ENCODE measurements at places on chromosomes 13 and 19. TPM values are rescaled to one million over a fixed set of nuclear protein-coding genes. Genes with fewer than 3 reads are reported as not detected.

DNA sequence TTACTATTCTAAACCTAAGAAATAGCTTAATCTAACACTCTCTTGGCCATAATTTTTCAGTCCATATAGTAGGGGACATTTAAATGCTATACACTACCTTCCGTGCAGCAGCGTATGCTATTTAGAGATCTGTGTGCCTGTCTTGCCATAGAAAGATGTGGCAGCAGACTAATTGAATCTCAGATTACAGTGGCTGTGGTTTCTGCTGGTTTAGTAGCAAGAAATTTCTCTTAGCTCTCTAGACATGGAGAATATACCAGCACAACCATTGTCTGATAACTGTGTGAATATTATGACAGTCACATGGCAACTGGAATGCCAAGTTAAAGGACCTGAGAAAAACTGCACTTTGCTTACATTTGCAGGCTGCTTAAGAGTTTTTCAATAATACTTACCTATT lies 672.4 kb upstream of the MIR17HG start:
- no peak for DNase-seq

GRCh38 chr19:30535011-30535410 lies 162.8 kb downstream of the ZNF536 start:
- DNase-seq = no peak

DNA sequence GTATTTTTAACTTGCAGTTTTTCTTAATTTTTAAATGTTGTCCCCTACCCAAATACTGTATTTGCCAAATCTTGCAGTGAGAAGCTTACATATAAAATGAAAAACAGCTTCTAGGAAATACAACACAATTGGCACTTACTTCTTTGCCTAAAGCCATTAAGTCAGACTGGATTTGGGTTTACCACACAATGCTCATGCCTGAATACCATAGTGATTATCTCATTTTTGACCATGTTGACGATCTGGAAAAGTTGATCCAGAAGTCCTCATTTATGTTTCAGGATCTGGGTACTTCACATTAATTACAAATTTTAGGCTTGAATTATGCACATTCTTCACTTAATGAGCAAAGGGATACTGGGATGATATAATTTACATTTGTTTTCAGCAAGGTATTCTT lies 2.4 kb downstream of the RNF6 start:
- no peak for DNase-seq

- DNase-seq = peak; percentile 79
These were observed 11.2 kb upstream of the PRR19 start for GRCh38 chr19:42290523-42291434.

- no peak for DNase-seq
These were observed 325.9 kb downstream of the KLF12 start for GRCh38 chr13:73808318-73808717.

GRCh38 chr13:34161931-34162543 lies 344.1 kb downstream of the RFC3 start:
- DNase-seq = no peak

DNA sequence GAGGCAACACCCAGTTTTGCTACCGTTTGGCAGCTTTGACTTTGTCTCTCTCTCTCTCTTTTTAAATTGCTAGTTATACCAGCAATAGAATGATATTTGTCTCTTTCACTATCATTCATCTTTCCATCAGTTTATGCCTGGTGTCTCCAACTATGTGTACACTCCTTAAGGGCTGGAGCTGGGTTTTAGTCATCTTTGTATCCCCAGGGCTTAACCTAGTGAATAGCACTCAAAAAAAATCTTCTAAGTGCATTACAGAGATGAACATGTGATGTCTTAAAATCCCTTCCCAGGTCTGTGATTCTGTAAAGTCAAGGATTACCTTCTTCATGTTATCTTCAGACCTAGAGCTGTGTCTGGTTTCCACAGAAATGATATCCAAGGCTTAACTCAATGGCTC lies 7.8 kb upstream of the UBL3 start:
- no peak for DNase-seq

GRCh38 chr19:8630796-8631424 lies 477 bp downstream of the NFILZ start:
- no peak for DNase-seq

DNA sequence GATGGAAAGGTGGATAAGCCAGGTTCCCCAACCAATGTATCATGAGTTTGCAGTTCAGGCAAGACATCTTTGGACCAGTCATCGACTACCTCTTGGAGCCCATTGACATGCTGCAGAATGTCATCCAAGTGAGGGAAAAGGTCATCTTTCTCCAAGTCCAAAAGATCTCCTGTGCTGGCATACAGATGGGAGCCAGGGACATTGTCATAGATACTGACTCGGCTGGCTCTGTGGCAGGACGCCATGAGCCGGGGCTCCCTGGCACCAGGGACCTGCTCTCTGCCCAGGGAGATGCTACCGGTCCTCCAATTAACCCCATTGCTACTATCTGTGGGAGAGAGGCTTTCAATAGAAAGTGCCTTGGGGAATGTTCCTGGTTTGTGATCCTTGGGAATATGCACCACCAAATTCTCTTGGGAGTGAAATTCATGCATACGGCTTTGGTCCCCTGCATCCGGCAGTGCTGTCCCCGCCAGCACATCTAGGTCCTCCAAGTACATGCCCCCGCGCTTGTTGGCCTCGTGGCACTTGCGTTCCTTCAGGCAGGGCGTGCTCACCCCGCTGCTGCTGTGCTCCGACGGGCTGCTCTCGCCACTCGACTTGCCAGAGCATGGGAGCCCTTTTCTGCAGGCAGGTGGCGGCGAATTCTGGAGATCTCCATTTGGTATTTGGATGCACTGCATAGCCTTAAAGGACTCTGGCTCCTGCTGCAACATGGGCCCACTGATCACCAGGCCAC lies 113.0 kb downstream of the KL start:
- no peak for DNase-seq

- DNase-seq = no peak
These were observed 5.4 kb upstream of the ZSCAN5A start for GRCh38 chr19:56319991-56320390.

DNA sequence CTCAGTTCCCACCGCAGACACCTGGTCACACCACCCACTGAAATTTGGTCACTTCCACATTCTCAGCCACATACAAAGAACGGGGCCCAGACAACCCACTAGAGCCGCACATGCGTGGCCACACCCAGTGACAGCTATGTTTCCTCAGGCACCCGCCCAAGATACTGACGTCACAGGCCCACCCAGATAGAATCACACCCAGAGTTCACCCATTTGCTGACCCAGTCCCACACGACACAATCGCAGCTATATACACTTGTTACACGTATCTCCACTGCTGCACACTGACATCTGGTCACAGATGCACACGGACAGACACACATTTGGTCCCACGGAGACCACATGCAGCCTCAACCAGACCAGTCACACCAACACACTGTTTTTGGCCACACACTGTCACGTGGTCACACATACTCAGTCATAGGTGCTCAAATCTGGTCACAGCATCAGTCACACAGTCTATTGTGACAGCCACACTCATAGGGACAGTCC lies 2.9 kb downstream of the NUMBL start:
- DNase-seq = no peak

DNA sequence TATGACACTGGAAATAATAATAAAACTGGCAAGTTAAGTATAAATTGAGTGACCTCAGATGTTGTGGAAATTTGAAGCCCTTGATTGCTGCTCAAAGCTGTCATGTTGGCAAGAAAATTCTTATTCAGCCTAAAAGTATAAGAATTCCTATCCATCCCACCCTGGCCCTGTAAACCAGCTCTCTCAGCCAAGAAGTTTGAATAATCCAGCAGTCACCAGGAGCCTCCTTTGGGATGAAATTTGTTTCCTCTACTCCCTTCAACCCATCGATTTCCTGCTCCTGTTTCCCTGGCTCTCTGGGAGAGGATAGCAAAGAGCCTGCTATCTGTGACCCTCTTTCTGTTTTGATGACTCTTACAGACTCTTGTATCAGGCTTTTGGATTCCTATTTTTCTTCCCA lies 169.3 kb downstream of the LHFPL6 start:
- DNase-seq = no peak

DNA sequence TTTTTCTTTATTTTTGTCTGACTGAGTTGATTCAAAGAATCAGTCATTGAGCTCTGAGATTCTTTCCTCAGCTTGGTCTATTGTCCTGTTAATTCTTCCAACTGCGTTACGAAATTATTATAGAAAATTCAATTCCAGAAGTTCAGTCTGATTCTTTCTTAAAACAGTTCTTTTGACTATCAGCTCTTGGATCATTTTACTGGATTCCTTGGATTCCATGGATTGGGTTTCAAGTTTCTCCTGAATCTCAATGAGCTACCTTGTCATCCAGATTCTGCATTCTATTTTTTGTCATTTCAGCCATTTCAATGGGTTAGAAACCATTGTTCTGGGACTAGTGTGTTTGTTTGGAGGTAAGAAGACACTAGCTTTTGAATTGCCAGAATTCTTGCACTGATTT lies 169.3 kb downstream of the PCDH20 start:
- DNase-seq = no peak

DNA sequence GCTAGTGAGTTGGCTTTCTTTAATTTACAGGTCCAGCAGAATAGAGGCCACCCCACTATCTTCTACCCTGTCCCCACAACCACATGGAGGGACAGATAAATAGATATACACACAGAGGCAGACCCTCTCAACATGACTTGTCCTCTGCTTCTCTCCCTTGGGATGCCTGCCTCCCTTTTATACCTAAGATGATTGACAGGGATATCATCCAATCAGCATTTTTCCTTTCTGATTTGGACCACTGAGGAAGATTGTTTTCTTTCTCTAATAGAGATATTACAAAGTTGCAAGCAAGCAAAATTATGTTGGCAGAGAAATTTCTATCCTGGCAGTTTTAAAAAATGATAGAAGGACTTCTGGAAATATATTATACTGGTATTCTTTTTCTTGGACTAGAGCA lies 35.8 kb downstream of the STOML3 start:
- no peak for DNase-seq

DNA sequence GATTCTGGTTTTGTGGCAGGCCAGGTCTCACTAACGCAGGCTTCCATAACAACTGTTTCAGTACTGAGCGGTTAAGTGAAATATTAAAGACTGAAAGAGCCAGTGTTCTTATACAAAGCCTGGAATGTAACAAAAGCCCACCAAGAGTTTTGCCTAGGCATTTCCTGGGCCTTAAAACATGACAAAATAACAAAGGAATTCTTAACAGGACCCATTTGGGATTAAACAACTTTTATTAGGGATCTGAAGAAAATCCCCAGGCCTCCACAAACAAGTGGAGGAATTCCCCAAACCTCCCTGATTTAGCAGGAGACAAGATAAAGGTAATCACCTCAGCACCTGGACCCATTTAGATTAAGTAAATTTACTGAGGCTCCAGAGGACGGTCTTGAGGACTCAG lies 799.7 kb upstream of the SPRY2 start:
- DNase-seq = no peak

DNA sequence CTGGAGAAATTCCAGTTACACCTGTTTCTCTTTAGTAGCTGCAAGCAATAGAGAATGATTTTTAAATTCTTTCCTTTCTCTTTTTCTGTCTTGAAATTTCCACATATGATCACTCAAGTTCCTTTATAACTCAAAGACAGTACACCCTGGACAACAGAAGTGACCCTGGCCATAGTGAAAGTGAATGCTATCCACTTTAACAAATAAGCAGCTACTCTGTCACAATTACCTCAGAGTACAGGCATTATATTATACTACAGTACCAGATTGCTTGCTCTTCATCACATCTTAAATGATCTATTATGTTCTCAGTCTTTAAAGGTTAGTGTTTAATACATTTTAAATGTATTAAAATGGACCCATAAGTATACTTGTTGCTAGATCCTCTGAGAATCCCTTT lies 136.2 kb downstream of the KLF12 start:
- DNase-seq = no peak

GRCh38 chr19:5309438-5310204 lies 31.0 kb downstream of the PTPRS start:
- no peak for DNase-seq

SGCG gene
- total RNA-seq = not detected

SYNE4 gene
- under 0.01 TPM for total RNA-seq

CNMD gene
- total RNA-seq = 1.3 TPM
